Activated effector memory CD4-positive, alpha-beta T cell treated with anti-CD3 and anti-CD28 coated beads, Interleukin-2, amount 50 U/mL, for 16 hours (primary cell): ENCODE measurements at places on chromosomes 16 and 17.

DNA sequence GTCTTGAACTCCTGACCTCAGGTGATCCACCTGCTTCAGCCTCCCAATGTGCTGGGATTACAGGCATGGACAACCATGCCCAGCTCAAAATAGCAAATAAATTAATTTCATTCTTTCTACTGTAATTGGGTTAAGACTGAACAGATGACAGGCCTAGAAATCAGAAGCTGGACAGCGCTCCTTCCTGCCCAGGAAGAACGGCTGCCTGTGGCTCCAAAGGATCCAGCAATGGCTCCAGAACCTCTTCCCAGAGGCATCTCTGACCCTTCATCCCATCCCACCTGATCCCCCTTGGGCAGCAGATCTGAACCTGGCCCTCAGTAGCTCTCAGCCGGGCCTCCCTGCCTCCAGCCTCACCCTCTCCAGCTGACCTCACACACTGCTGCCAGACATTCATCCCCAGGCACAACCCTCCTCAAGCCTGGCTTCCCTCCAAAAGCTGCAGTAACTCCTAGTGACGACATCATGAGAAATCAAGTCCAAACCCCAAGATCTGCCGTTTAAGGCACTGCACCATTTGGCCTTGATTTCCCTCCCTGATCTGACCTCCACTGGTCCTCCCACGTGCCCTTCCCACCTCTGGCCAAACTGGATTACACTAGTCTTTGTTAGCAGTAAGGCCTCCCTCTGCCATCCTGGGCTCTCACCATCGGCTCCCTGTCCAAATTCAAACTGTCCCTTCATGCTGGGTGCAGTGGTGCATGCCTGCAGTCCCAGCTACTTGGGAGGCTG is 3.1 kb upstream of the MIF4GD start:
- DNase-seq: no peak

- DNase-seq: no peak
Observed at GRCh38 chr17:57021226-57021940, 43.5 kb downstream of the SCPEP1 start.

GRCh38 chr16:20850981-20851380 is 44.7 kb downstream of the REXO5 start:
- DNase-seq: no peak

DNA sequence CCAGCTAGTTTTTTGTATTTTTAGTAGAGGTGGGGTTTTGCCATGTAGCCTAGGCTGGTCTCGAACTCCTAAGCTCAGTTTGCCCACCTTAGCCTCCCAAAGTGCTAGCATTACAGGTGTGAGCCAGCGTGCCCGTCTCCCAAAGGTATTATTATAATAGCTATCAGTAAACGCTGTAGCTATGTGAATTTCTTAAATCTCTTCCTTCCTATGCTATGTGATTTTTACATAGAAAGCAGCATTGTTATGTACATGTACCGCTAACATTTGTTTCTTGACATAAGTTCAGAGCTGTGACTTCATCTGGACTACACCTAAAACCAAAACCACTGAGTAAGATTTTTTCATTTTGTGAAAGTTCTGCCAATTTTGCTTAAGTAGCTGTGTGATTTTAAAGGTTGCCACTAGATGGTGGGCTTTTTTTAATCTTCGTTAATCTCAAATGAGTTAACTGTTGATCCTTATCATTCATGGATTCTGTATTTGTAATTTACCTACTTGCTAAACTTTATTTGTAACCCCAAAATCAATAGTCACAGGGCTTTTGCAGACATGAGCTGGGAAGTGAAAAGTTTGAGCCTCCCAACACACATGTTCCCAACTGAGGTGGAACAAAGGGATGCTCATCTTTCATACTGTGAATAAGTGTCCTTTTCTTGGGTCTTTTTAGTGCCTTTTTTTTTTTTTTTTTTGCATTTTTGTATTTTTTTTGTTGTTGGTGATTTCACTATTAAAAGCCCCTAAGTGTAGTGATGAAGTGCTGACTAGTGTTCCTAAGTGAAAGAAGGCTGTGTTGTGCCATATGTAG is 21.9 kb downstream of the PRKAR1A start:
- DNase-seq: no peak

DNA sequence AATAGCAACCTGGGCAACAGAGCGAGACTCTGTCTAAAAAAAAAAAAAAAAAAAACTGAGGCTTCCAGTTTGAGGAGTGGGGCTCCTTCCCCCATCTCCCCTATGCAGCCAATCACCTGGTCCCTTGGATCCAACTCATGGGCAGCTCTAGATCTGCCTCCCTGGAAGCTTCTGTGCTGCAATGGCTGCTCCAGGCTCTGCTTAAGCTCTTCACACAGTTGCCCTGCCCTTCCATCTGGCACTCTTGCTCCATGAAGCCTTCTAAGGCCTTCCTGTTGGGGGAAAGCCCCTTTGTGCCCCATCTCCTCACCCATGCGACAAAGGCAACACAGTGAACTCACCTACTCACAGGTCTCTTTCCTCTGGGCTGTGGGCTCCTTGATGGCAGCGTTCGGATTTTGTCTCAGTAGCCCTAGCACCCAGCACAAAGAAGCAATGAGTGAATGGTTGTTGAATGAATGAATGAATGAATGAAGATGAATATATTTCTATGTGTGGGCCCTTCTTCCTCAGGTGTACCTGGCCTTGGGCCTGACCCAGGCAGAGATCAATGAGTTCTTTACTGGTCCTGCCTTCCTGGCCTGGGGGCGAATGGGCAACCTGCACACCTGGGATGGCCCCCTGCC is 1.9 kb downstream of the NAGLU start:
- no peak for DNase-seq

GRCh38 chr17:80786470-80786869 is 205.2 kb upstream of the CHMP6 start:
- peak; percentile 50 for DNase-seq

DNA sequence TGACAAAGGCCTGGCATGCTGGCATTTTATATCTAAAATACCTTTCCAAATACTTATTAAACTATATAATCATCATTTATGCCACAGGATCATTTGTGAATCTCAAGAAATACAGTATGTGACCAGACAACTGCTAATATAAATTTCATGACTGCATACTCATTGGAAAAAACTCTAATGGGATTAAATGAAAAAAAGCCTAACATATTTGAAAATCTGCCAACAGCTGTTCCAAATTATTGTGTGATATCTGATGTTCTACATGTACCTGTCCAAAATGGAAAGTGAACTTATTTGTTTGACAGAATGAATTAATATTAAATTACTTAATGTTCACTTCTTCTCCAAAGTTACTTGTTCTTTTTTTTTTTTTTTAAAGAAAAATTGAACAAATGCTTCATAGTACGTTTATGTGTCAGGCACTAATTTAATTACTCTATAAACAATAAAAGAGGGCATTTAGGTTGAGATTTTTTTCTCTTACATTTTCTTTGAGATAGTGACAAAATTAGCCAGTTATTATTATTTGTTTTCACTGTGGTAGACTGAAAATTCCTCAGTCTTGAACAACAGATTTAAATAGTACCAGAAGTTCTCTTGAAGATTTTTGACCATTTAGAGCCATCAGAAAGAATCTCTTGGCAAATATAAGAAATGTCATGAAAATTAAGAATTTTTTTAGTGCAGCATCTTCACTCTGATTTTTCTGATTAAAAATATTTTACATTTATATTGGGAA is 114.0 kb downstream of the FTO start:
- DNase-seq: no peak

- peak; percentile 61 for DNase-seq
Observed at GRCh38 chr17:40551879-40552768, 13.1 kb downstream of the CCR7 start.

GRCh38 chr16:79372503-79373184 is 227.9 kb downstream of the MAF start:
- DNase-seq: peak; percentile 77

GRCh38 chr16:85261657-85262557 is 149.6 kb upstream of the CIBAR2 start:
- no peak for DNase-seq

- DNase-seq: no peak
Observed at GRCh38 chr16:57387598-57388354, 15.5 kb downstream of the CX3CL1 start.
